ENCODE measurements at places on chromosomes 11 and 22.

DNA sequence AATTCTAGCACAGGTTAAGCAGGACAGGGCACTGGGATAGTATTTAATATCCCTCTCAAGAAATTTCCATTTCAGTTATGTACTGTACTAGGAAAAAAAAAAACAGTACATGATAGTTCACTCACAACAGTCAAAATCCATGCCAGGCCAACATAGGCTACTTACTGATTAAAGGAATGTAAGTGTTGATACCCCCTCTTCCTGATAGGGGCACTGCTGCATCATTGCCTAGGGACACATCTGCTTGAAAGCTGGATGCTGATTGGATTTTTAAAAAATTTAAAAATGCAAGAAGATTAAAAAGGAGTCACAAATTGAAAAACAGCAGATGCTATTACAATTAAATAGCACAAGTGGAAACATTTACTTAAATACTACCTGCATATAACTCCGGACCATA, 43.4 kb downstream of the APOL5 start:
- no peak for DNase-seq

- no peak for DNase-seq
Observed at GRCh38 chr11:117861151-117862018, 15.1 kb downstream of the FXYD6 start.

DNA sequence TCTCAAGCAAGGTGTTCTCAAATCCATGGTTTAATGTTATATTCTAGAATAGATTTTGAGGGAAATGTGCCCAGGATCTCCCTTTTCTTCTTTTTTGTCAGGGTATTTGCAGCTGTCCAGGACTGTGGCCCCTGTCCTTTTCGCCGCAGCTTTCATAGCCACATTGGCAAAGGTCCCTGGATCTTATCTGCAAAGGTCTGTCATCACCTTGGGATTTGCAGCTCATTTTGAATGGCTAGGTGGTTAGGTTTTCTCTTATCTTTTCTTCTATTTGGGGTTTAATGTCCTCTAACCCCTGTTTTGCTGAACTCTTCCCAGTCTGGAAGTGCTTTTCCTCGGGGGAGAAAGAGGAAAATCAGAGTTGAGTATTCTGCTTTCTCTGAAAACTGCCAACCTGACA, 11.7 kb upstream of the C1QTNF4 start:
- DNase-seq, result no peak

- DNase-seq, result no peak
Observed at GRCh38 chr11:13016415-13016814, 7.3 kb downstream of the RASSF10 start.

GRCh38 chr11:75463106-75463774, 30.2 kb upstream of the KLHL35 start:
- no peak for DNase-seq

- DNase-seq, result no peak
Observed at GRCh38 chr11:126702165-126702720, 298.3 kb downstream of the KIRREL3 start.

DNA sequence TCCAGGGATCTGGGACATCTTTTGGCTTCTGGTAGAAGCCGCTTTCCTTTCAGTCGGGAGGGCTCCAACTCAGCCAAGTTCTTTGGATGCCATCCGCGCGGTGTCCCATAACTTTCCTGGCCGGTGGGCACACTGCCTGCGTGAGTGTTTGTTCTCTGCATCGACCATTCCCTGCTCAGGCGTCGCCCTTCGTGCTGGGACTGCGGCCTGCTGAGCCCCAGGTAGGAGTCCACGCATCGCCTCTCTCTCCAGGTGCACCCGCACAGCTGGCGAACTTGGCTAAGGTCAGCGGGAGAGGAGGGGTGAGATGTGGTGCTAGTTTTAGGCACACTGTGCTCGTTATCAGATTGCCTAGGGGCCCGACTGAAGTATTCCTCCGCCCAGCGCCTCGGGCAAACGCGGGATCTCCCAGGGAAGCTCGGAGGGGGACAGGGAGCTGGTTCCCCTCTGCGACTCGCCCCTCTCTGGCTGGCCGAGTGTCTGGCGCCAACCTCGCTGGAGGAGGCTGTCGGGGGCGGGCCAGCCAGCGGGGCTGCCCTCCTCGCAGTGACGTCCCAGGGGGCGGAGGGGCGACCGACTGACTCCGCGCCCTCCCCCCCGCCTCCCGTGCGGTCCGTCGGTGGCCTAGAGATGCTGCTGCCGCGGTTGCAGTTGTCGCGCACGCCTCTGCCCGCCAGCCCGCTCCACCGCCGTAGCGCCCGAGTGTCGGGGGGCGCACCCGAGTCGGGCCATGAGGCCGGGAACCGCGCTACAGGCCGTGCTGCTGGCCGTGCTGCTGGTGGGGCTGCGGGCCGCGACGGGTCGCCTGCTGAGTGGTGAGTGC, at the start of gene LAYN:
Gene LAYN, plus strand, starts transcription at position 607 of the 823 bp plus-strand sequence. Its CDS starts 124 bp downstream, at position 731.
- DNase-seq, result no peak

GRCh38 chr11:68321293-68322051, 9.1 kb downstream of the LRP5 start:
- DNase-seq, result no peak

DNA sequence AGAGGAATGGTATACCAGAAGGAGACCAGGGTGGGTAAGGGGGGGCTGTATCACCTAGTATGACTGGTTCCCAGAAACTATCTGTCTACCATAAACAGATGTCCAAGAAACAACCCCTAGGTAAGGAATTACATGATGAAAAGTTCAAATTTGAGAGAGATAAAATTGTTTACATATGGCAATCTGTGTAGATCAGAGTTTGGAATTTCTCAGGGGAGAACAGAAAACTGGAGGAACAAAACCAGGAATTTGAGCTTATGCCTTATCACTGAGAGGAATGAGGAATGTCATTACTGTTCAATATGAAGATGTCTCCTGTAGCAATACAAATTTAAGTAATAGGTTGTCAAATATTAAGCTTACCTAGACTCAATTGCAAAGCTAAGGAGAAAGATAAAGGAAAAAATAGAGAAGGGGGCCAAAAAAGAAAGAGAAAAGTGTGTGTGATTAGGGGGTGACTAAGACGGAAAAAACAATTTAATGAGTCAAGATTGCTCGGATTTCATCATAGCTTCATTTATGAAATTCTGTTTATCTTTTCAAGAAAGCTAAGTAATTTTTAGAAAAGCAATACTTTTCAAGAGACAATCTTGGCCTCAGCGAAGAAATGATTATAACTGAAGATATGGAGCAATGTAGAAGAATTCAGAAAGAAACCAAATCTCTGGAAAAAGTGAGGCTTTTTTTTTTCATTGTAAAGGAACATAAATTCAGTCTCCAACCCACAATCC, 117.8 kb downstream of the APOL5 start:
- no peak for DNase-seq

DNA sequence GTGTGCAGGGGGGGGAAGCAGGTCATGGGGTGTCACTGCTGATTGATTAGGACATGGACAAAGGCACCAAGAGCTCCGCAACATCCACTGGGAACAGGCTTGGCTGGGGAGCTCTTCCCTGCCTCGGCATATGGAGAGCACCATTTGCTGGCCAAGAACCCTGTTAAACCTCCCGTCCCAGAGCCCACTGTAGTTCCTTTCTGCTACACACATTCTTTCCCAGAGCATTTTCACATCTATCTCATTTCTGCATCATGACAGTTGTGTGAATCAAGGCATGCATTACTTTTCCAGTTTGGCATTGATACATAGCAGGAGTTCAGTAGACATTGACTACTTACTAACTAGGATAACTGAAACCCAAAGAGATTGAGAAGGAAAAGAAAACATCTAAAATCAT, 333.4 kb upstream of the B3GAT1 start:
- DNase-seq, result no peak

- peak; percentile 37 for DNase-seq
Observed at GRCh38 chr11:75768112-75768908, at the start of gene DGAT2. Gene DGAT2 (plus strand): TSS chr11:75768778. CDS start chr11:75768992, 214 bp downstream.

DNA sequence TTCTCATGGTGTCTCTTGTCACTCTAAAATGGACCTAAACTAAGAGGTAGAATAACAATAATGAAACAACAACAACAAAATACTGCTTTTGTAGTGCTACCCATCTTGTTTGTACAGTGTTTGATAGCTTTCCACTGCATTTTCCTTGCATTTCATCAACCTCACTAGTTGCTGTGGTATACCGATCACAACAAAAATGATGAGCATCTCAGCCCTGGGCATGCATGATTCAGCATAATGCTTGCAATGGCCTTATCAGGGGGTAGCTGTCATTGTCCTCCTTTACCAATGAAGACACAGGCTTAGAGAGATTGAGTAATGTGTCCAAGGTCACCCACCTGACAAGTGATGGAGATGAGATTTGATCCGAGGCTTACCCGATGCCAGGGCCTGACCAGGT, 682.5 kb downstream of the NTM start:
- no peak for DNase-seq

GRCh38 chr11:59010708-59011107, 71.4 kb downstream of the GLYATL1 start:
- no peak for DNase-seq

DNA sequence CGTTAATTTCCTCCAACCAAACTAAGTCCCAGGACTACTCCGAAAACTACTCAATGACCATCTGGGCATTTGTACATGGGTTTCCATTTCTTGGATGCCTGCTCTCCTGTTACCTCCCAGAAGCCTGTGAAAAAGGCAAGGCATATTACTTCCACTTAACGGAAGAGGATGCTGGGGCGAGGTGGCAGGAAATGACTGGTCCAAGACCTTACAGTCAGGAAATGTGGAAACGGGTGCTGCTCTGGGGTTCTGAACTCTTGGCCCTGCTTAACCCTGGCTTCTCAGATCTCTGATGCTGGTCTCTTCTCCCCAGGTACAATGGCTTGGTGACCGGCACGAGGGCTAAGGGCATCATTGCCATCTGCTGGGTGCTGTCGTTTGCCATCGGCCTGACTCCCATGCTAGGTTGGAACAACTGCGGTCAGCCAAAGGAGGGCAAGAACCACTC, 12.9 kb downstream of the ADORA2A start:
- no peak for DNase-seq

DNA sequence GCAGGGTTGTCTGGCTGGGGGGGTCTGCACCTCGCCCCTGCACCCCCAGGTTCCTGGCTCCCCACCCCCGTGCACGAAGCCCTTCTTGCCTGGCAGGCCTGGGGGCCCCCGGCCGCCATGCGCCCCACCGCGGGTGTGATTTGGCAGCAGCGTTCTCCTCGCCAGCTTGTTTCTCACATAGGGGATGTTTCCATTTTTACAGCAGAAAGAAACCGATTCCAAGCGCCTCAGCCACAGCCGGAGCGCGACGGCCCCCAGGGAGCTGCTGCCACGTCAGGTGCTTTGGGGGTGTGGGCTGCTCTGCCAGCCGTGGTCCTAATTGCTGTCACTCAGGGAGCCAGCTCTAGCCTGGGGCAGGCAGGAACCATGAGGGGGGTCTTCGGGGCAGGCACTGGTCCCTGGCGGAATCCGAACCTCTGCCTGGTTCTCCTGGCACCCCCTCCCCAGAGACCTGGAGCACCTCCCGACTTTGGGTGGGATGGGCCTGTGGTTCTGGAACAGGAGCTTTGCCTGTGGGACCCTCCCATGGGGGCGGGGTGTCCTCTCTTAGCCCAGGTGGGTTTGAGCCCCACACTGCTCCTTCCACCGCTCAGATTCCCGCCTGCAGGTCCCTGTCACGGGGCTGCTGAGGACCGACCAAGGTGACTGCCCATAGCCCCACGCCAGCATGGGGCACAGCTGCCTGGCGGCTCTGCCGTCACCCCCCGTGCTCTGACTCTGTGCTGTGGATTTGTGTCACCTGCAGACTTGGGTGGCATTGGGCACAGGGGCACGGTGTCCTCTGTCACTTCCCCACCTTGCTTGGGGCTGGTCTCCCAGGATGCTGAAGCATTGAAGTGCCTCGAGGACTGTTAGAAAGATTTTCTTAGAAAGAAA, 54.0 kb downstream of the RTN4R start:
- no peak for DNase-seq

- no peak for DNase-seq
Observed at GRCh38 chr22:45980761-45981160, 3.8 kb upstream of the WNT7B start.

DNA sequence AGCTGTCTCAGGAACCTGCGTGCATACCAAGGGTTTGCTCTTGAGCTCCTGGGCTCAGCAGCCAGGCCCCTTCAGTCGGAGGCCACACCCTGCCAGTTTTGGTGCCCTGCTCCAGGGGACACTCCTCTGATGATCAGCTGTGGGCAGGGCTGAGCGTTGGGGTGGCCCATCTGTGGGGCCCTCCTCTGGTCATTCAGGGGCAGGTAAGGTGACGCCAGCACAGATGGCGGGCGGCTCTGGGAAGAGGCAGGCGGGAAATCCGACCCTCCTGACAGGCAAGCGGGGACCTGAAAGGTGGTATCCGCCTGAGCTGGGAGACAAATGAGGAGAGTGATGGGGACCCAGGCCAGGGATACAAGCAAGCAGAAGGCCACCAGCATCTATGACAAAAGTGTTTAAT, 3.8 kb upstream of the MFNG start:
- no peak for DNase-seq

DNA sequence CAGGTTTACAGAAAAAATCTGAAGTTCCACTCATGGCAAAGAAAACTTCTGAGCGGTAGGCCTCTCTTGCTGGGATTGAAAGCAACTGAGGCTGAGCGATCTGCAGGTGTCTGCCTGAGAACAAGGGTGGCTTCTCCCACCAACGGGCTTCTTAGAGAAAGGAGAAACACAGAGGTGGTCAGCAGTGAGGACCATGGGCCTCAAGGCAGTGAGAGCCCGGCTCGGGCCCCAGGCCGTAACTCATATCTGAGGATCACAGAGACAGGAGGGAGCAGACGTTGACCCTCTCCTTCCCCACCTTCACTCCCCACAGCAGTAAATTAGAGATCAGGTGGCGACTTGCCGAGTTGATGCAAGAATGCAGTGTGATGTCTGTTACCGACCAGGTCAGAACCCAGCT, 50.9 kb upstream of the RTL6 start:
- DNase-seq, result no peak

GRCh38 chr11:1863352-1864216, 10.7 kb downstream of the LSP1 start:
- DNase-seq, result no peak

GRCh38 chr11:94768602-94769541, 716 bp downstream of the AMOTL1 start:
- DNase-seq, result no peak

- DNase-seq, result no peak
Observed at GRCh38 chr11:64267207-64267945, 16.0 kb downstream of the PLCB3 start.

- DNase-seq, result no peak
Observed at GRCh38 chr22:43092085-43092484, 2.9 kb upstream of the TTLL1 start.

- DNase-seq, result no peak
Observed at GRCh38 chr22:28855355-28856094, 27.8 kb upstream of the ZNRF3 start.

GRCh38 chr22:42758931-42759629, 38.4 kb upstream of the A4GALT start:
- no peak for DNase-seq

All from stimulated activated CD8-positive, alpha-beta memory T cell treated with anti-CD3 and anti-CD28 coated beads, Interleukin-7, amount 100 ng/mL, for 24 hours (primary cell).